ENCODE measurements at places on chromosomes 2 and 18.

DNA sequence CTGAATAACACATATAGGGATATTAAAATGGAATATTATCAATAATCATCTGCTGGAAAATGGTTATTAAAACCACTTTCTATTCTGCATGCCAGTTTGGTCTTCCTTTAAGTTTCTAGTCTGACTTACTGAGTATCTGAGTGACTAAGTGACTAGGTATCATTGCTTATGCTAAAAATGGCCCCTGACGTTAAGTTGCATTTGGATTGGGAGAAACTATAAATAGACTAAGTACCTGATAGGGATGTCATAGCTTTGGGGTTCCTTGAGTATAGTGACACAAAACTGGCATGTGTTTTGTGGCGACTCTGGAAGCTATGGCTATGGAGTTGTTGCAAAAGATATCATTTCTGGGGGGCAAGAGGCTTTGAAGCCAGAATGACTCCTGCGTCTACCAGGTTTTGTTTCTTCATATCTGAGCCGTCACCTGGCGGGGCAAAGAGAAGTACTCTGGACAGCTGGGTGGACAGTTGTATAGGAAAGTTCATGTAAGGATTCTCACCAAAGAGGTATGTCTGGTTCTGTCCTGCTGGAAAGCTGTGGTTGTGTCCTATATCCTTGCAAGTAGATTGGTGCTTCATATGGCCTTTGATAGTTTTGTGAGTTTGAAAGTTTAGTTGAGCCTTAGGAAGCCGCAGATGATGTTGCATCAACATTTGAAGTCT lies 17.9 kb downstream of the ITGAV start:
- no peaks in the 10 kb centered on the region for H3K27me3 ChIP-seq
- no peak overlapping the region for H3K4me3 ChIP-seq
- H3K27ac ChIP-seq = no peak overlapping the region
- peaks cover 11% of the 10 kb centered on the region for H3K36me3 ChIP-seq

- no peak overlapping the region for H3K4me3 ChIP-seq
- no peaks in the 10 kb centered on the region for H3K36me3 ChIP-seq
- H3K27me3 ChIP-seq = peaks cover 2% of the 10 kb centered on the region
- H3K4me1 ChIP-seq = peaks cover 48% of the 10 kb centered on the region
Measured at GRCh38 chr2:73968357-73968937, 16.3 kb upstream of the TET3 start.

- peaks cover 63% of the 10 kb centered on the region for H3K27me3 ChIP-seq
- H3K4me1 ChIP-seq = peaks cover 15% of the 10 kb centered on the region
- no peaks in the 10 kb centered on the region for H3K36me3 ChIP-seq
- H3K4me3 ChIP-seq = no peak overlapping the region
- H3K27ac ChIP-seq = no peak overlapping the region
Measured at GRCh38 chr18:10518595-10519255, 7.1 kb upstream of the NAPG start.

GRCh38 chr2:196324211-196324610 lies 152.8 kb upstream of the STK17B start:
- no peak overlapping the region for H3K4me3 ChIP-seq
- no peak overlapping the region for H3K27ac ChIP-seq
- peaks cover 5% of the 10 kb centered on the region for H3K27me3 ChIP-seq
- H3K4me1 ChIP-seq = no peaks in the 10 kb centered on the region
- no peak for DNase-seq

DNA sequence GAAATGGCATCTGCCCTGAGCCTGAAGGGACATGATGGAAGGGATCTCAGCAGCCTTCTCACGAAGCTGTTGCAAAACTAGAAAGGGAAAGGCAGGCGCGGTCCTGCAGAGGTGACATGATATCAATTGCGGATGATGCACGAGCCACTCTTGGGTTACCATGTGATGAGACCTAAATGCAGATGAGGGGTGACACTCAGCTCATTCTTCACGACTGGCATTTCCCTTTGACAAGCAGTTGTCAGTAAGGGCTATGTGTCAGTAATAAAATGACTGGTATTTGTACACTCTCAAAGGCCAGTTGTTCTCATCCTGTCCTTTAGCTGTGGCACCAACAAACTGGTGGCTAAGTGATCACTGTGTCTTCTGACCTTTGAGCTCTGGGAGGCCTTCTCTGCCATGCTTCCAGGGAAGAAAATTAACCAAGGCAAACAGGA lies 273.6 kb downstream of the ETAA1 start:
- H3K4me3 ChIP-seq = no peak overlapping the region
- no peaks in the 10 kb centered on the region for H3K27me3 ChIP-seq
- no peak overlapping the region for H3K27ac ChIP-seq
- no peaks in the 10 kb centered on the region for H3K4me1 ChIP-seq
- no peaks in the 10 kb centered on the region for H3K36me3 ChIP-seq
- DNase-seq = no peak

- H3K27ac ChIP-seq = no peak overlapping the region
- peaks cover 19% of the 10 kb centered on the region for H3K4me1 ChIP-seq
- peaks cover 50% of the 10 kb centered on the region for H3K36me3 ChIP-seq
- no peaks in the 10 kb centered on the region for H3K27me3 ChIP-seq
- DNase-seq = no peak
- no peak overlapping the region for H3K4me3 ChIP-seq
Measured at GRCh38 chr2:98676742-98677141, 54.2 kb downstream of the MGAT4A start.

Data from activated CD8-positive, alpha-beta memory T cell treated with anti-CD3 and anti-CD28 coated beads, Interleukin-2, amount 10 ng/mL, durations not matched to agents 7 days and 5 days (primary cell).